ENCODE measurements at places on chromosomes 5 and 9.

DNA sequence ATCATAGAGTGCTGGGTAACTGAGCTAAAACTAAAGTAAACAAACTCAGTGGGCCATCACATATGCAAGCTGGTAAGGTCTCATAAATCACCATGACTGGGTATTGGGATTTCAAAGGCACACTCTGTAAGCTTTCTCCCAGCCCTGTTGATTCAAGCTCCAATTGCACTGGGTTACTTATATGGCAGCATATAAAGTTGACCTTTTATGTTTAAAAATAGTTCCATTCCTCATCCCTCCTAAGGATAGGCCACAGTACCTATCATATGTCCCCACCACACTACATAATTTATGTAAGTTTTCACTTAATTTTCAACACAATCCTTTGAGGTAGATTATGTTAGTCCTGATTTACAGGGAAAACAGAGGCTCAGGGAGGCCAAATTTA, 438.4 kb downstream of the RAB3C start:
- DNase-seq: no peak

DNA sequence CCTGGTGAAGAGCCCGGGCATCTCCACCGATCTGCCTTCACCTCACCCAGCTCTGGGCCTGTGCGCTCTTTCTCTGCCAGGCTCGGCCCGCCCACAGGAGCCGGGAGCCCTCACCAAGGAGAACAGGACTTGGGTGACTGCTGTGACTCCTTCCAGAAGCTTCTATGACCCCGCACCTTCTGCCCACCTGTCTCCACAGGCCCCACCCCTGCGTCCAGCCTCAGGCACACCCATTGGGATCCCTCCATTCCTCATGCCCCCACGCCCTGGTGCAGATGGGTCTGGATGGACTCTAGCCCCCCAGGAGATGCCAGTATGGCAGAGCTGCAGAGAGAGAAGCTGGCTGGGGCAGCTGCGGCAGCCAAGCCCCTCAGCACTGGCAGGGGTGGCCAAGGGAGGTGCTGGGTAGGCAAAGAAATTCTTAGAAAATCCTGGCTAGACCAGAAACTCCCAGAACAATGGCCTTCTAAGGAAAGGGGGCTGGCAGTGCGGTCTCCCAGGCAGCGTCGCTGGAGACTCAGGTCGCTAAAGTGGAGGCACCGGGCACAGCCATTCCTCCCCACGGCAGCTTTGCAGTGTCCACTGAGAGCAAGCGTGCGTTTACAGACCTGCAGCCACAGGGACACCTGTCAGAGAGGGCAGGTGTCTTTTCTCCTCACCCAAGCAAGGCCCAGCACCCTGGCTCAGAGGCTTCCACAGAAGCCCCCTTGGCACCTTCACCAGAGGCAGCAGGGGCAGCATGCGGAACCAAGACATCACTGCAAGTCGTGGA, 17.3 kb downstream of the LPCAT1 start:
- DNase-seq: no peak

DNA sequence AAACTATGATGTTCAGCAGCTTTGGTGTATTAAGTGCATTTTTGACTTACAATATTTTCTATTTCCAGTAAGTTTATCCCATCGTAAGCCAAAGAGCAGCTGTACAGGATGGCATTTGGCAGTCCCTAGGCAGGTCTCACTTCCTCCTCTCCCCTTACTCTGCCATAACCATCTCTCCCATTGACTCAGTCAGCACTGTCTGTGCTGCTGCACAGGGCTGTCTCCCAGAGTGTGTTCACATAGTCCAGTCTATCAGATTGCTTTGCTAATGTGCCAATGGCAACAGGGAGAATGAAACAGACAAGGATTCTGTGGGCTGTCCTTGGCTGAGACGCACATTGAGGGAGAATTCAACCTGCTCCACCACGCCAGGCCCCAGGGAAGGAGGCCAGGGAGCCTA, 47.0 kb upstream of the CAST start:
- peak; percentile 23 for DNase-seq

DNA sequence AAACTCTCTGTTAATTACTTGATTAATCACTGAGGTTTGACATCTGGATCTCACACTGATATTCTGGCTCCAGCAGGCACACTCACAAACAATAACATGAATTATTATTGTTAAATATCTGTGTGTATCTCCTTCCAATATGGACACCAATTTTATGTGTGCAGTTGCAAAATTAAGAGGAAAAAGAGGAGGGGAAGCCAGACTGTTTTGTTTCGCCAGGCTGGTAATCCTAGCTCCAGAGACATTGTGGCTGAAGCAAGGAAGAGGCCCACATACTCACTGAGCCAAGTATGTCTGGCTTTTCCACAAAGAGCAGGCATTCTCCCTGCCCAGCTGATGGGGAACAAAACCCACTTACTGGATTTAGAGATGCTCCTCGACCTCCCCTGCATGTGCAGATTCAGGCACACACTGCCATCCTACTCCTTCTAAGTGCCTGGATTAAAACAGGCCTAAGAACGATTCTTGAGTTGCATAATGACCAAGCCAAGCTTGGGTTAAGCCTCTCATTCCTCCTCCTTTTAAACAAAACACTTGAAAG, 181.9 kb downstream of the ESM1 start:
- DNase-seq: no peak

DNA sequence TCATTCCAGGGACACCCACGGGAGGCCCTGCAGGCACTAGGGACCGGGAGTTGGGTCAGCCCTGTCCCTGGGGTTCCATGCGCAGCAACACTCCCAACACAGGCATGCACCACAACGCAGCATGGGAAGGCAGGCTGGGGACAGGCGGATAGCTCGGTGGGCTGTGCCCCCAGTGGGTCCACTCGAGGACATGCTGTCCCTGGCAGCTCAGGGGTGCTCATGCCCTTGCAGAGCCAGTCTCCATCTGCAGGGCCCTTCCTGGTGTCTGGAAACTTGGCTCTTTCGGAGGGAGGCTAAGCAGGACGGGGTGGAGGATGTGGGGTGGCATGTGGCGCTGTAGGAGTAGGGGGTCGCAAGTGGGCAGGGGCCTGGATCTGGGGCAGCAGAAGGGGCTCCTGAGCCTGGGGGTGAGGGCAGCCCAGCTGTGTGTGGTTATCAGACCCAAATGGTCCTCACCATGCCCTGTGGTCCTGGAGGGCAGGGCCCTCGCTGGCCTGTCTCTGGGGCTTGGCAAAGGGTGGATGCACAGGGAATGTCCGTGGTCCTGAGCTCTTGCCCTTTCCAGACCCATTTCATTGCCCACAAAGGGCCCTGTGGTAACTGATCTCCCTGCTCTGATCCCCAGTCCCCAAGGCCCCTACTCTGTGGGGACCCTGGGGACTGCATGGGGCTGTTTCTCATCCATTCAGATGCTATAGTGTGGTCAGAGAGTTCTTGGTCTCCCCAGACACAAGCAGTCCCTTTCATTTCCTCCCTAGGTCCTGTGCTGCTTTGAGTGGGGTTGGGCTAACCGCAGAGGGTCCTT, 90.3 kb upstream of the PHYKPL start:
- DNase-seq: no peak

GRCh38 chr5:142883025-142883424, 112.8 kb downstream of the ARHGAP26 start:
- no peak for DNase-seq

All from suppressor macrophage treated with lipopolysaccharide for 1 hour (primary cell).